ENCODE measurements at places on chromosomes 13 and 19. TPM values are rescaled to one million over a fixed set of nuclear protein-coding genes. Genes with fewer than 3 reads are reported as not detected.

- DNase-seq = no peak
Observed at GRCh38 chr13:62524498-62524897, 1108.8 kb upstream of the PCDH20 start.

DNA sequence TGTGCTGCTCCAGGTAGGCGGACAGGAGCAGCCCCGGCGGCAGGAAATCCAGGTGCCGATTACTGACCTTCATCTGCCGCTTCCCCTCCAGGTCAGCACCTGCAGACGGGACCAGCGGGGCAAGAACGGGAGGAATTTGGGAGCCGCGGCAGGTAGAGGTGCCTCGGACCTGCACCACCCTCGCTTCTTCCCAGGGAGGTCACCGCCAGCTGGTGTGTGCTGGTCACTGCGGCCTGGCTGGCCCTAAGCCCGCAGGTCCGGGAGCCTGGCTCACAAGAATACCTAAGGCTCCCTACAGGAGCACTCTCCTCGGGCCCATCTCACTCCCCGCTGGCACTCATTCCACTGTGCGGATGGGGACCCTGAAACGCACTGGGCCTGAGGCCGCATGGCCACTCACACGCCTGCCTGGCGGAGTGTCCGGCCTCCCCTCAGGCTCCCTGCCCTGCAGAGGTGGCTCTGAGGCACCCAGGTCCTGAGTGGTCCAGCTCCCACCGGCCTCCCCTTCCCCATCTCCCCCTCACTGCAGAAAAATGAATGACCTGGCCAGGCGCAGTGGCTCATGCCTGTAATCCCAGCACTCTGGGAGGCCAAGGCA, 4.3 kb downstream of the RNU6-9 start:
- no peak for DNase-seq

DNA sequence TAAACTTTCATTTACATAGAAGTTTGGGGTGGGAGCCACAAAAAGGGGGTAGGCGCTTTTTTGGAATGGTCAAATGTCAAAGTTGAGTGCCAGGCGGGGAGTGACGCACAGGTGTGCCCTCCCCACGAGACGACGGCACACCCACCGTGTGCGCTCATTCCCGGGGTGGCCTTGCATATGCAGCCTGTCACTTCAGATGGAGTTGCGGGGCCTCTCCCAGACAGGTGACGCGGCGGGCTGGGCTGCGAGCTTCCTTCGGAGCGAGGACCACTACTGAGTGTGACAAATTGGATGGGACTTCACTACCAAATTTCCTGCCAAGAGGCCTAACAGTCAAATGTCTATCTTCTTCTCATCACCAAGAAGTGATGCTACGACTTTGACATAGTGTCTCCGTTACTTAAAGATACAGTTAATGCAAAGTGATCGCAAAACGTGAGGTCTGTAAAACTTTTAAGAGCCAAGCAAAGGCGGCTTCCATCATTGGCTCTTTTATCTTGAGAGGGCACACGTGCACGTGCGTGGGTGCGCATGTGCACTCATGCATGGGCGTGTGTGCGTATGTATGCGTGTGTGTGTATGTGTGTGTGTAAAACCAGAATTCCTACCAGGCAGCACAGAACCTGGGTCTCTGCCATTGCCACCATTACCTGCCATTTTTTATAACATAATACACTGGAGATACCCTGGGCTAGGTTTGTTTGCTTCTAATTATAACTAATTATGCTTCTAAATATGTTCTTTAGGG, 43.1 kb downstream of the TSHZ3 start:
- DNase-seq = no peak

DNA sequence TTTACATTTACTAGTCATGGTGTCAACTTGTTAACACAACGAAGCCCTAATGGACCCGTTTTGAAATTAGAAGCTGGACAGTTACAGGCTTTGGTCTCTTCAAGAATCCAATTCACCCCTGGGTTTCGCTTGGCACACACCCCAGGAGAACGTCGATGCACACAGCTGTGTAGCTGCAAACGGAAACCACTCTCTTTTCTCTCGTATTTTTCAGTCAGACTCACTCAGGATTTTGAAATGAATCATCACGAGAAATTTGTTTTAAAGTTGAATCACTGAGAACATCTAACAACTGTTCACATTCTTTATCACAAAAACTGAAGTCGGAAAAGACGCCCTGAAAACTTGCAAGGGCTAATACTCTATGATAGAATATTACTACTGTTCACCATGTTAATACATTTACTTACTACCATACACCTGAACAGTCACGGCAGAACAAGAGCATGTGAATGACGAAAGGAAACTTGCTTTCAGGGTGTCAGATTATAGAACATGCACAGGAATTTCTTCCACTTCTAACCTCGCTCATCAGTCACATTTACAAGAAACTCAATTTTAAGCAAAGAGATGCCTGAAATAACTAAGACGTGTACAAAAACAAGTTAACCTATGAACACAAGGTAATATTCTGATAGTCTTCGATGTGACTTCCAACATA, 4.7 kb downstream of the PNMA8A start:
- no peak for DNase-seq

GRCh38 chr13:110371550-110372465, 64.7 kb downstream of the COL4A2 start:
- no peak for DNase-seq

DNA sequence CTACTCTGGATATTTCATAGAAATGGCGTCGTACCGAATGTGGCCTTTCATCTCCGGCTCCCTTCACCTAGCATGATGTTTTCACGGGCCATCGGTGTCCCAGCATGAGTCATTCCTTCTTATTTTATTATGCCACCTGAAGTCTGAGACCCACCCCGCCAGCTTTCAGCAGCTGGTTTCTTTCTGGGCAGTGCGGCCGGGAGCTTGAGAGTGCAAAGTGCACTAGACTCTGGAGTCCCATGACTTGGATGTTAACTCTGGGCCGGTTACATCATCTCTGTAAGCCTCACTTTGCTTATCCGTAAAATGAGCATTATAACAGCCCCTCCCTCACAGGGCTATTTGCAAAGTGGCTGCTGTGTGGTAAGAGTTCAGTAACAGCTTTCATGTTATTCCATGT, 5.8 kb upstream of the KMT5C start:
- no peak for DNase-seq

KIRREL2 gene
- 2.4 TPM for total RNA-seq

KIR2DL1 gene
- not detected for total RNA-seq

GRCh38 chr13:67204764-67205163, 25.4 kb downstream of the PCDH9 start:
- no peak for DNase-seq

IFNL1 gene
- not detected for total RNA-seq

- DNase-seq = no peak
Observed at GRCh38 chr13:48304143-48304876, 759 bp downstream of the RB1 start.

GRCh38 chr19:8575467-8575997, 1.7 kb downstream of the MYO1F start:
- no peak for DNase-seq

- DNase-seq = no peak
Observed at GRCh38 chr19:41937525-41938468, 9.5 kb upstream of the ERFL start.

DNA sequence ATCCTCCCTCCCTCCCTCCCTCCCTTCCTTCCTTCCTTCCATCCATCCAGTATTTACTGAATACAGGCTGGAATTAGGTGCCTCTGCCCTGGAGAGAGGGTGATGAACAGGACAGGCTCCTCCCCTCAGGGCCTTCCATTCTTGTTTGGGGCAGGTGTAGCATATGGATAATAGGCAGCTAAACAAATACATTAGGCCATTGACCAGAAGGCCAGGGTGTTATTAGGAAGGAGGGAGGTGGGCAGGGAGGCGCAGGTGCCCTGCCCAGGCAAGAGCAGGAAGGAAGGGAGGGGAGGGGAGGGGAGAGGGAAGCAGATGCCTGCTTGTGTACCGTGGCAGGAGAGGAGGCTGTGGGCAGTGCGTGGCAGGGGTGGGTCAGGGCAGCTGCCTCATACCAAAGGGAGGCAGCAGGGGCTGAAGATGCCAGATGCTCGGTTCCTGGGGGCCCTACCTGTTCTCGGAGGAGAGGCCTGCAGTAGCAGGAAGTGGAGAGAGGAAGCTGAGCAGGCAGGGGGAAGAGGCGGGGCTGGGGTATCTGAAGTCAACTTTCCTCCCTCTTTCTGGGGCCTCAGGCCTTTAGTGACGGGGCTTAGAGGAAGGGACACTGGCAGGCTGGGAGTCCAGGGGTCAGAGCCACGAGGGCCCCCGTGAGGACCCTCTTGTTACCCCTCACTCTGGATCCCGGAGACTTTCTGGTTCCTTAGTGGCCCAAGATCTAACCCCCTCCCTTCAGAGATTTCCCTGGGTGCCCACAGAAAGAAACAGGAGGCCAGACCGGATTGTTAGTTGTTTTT, at the start of gene RINL:
Gene RINL, minus strand, starts transcription at position 495 of the 794 bp plus-strand sequence. CDS start 1,533 bp downstream, outside the sequence.
- DNase-seq = peak; percentile 71

RNF113B gene
- total RNA-seq = not detected
